ENCODE measurements at places on chromosomes 7 and 10.

GRCh38 chr10:29253690-29254029, 35.2 kb upstream of the LYZL1 start:
- DNase-seq: no peak

DNA sequence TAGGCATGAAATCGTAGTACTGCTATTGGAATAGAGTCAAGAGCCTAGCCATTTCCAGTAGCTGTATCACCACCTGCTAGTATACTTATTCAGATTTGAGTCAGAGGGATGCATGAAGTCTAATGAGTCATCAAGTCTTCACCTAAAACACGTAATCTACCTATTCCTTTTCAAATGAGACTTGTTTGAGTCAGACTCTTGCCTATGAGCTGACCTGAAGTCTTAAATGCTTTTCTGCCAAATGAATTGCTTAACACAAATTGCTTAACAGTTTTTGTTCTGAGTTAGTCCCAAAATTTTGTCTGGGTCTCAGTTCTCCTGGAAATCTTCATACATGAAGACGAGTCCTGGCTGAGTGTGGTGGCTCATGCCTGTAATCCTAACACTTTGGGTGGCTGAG, 165.2 kb downstream of the GNAT3 start:
- no peak for DNase-seq

GRCh38 chr10:103649654-103650423, 156.3 kb downstream of the NEURL1 start:
- no peak for DNase-seq

GRCh38 chr10:125136087-125136486, 24.3 kb downstream of the CTBP2 start:
- DNase-seq: no peak

DNA sequence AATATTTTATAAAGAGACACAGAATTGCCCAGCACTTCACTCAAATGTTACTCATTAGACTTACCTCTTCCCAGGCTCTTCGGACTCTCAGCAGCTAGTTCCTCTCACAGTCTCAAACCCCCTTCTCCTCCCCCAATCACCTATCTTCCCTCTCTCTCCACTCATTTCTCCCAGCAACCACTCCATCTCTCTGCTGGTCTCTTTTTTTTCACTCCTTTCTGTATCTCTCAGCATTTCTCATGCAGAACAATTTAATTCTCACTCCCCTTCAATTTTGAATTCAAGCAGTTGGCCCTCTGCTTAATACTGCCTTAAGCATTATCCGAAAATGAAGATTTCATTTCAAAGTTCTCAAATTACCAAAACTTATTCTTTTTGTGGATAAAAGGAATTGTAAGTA, 34.4 kb upstream of the CAV2 start:
- DNase-seq: no peak

GRCh38 chr10:48657416-48657815, 27.3 kb upstream of the WDFY4 start:
- DNase-seq: no peak

GRCh38 chr10:129039406-129040370, 427.4 kb upstream of the MGMT start:
- no peak for DNase-seq

- DNase-seq: no peak
Observed at GRCh38 chr7:158329686-158330085, 257.9 kb downstream of the PTPRN2 start.

- no peak for DNase-seq
Observed at GRCh38 chr7:24499871-24500270, 73.4 kb upstream of the PALS2 start.

DNA sequence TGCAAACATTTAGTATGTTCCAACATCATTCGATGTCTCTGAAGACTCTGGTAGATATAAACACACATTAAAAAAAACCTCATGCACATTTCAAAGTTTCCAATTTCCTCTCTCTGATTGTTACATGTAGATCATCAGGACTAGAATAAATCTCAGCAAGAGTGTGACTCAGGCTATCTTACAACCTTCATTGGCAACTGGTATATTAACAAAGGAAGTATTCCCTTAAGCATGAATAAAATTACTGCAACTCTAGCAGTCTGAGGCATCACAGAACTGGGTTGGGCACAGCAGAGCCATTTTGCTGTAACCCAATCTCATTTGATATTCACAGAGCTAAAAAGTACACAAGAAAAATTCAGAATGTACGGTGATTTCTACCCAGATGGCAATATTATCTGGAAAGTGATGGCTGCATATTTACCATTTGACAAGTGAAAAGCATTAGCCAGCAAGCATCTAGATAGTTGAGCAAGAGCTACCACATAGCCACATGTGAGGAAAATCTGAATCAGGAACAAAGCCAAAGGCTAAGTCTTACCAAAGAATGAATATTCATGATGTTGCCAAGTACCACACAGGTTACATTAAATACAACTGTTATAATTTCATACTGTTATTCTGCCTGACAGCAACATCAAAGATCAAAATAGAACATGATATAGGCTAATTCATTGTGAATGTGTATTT, 232.2 kb downstream of the CRPPA start:
- DNase-seq: no peak

Measured in iPS DF 6.9 (cell line).